GM13976 (cell line): ENCODE measurements at places on chromosomes 3 and 15.

GRCh38 chr3:141738891-141739363 is 829 bp downstream of the RNF7 start:
- peak; percentile 34 for DNase-seq

DNA sequence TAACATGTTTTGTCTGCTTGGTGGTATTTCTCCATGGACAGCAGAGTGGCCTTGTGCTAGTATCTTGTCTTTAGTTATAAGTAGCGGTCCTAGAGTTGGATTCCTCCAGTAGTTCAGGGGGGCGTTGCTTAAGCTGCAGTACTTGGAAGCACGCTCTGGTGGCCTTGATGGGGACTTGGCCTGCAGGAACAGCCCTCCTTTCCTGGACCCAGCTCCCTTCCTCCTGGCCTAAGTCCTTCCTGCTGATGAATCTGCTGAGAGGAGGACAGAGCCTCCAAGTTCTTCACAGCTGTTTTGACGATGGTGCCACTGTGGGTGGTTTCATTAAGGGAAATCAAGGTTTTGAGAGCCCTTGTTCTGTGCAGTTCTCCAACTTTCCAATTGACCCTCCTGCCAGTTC is 38.6 kb upstream of the SEC22A start:
- DNase-seq: no peak

DNA sequence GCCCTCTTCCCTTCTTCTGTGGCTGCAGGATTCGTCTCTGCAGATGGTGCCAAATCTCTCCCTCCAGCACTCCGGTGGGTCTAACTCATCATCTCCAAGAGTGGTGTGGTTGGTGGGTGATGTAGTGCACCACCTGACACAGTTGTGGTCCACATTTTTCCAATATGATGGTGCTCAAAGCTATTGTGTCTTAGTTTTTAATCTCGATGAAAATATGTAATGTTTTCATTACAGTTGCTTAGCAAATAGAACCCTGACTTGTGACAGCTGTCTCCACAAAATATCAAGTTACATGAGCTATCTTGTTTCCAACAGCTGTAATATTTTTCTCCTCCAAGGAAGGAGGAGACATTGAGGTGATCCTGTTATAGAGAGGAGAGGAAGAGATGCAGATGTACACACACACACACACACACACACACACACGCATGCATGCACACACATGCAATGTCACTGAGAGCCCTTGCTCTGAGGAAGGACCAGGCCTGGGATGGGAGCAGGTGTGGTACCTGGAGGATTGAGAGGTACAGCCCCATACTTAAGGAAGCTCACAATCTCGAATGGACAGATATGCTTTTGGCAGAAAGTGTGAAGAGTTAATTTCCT is 15.7 kb upstream of the ESYT3 start:
- no peak for DNase-seq

GRCh38 chr15:86759800-86760523 is 680.3 kb downstream of the AGBL1 start:
- no peak for DNase-seq

DNA sequence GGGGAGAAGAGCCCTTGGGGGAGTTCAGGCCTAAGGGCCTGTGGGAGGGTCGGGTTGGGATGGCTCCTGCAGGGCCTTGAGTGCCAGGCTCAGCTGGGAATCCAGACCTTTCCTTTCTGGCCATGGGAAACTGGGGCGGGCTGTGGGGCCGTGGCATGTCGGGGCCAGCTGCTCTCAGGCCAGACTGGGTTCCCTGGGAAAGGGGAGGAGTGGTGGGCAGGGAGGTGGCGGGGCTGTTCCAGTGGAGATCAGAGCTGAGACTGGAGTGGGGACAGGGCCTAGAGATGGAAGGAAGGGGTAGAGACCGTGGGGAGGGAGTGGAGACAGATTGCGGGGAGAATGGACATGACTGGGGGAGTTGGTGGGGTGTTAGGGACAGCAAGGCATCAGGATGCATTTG is 20.3 kb downstream of the FBLN2 start:
- no peak for DNase-seq

DNA sequence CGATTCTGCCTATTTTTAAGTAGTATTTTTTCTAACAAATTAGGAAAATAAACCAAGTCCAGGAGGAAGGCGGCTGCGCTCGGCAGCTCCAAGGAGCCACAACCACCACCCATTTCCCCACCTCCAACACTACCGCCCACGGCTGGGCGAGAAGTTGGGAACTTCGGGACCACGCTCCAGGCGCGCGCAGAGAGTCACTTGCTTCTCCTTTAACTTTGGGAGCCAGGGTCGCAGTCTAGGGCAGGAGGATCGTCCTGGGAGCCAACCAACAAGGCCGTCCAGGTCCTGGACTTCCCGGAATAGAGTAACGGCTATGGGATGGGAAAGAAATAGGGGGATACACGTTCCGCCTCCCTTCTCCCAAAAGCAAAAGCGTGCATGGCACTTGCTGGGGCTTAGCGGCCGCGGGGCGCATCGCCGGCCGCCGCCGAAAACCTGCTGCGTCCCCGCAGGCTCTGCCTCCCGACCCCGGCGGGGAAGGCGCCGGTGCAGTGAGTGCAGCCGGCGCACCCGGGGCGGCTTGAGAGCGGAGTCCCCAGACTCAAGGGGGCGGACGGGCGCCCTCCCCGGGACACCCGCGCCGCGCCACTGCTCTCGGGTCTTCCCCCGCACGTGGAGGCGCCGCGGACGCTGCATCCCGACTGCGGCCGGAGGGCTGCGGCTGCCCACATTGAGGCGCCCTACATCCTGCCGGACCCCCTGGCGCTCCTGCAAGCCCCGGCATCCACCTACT is 699 bp downstream of the MEGF11 start:
- DNase-seq: peak; percentile 68

- DNase-seq: no peak
These were observed 9.3 kb upstream of the ATP13A4 start for GRCh38 chr3:193564012-193564411.

DNA sequence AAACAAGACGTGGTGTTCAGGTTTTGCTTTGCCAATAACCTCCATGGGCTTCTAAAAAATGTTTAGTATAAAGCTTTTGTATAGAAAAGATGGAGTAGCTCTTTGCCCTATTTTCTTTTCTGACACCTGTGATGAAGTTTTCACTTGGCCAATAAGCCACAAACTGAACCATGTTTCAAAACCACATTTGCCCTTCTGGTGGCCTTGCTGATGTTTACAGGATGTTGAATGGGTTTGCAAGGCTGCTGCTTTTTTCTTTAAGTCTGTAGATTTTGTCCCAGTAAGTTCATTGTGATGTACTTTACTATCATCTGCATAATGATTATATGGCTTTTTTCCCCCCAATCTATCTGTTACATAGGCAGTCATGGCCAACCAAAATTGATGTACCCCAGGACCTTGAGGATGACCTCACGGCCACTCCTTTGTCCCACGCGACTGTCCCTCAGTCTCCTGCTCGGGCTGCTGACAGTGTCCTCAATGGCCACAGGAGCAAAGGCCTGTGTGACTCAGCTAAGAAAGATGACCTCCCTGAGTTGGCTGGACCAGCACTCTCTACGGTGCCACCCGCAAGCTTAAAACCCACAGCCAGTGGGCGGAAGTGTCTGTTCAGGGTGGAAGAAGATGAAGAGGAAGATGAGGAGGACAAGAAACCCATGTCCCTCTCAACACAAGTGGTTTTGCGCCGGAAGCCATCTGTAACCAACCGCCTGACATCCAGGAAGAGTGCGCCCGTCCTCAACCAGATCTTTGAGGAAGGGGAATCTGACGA is 60.8 kb downstream of the SNRK start:
- no peak for DNase-seq

GRCh38 chr3:169387751-169388696 is 275.5 kb downstream of the MECOM start:
- DNase-seq: no peak

DNA sequence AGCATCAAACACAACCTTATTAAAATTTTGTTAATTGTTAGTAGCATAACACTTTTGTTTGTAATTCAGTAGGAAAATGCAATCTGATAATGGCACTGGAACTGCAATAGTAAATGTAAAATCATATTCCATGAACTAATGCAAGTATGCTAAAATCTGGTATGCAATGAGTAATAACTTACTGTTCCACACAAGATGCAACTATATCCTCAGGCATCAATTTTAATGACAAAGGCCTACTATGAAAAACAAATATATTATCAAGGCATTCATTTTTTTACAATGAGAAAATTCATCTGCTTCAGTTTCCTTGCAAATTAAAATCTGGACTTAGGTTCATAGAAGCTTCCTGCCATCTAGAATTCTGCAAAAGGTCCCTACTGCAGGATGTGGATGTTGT is 1.4 kb upstream of the NSMCE3 start:
- no peak for DNase-seq

- DNase-seq: no peak
These were observed 56.8 kb upstream of the NEK10 start for GRCh38 chr3:27425896-27426565.

- no peak for DNase-seq
These were observed 53.5 kb downstream of the PLXNA1 start for GRCh38 chr3:127036209-127037020.

GRCh38 chr15:36709653-36710052 is 130.2 kb downstream of the CDIN1 start:
- no peak for DNase-seq

DNA sequence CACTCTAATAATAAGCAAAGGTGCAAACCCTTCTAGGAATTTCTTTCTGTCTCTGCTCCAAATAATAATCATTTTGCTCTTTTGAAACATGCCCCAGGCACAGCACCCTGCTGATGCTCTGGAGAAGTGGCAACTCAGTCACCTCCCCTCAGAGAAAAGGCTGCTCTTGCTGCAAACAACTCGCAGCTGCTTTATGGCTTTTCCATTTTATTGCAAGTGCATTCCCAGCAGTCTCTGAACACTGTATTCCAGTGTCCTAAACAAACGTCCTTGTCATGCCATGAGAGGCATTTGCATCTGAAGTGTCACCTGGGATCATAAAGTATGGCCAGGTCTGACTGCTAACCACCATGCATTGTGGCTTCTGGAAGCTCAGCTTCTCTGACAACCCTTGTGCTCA is 358.1 kb upstream of the TRIM42 start:
- no peak for DNase-seq

DNA sequence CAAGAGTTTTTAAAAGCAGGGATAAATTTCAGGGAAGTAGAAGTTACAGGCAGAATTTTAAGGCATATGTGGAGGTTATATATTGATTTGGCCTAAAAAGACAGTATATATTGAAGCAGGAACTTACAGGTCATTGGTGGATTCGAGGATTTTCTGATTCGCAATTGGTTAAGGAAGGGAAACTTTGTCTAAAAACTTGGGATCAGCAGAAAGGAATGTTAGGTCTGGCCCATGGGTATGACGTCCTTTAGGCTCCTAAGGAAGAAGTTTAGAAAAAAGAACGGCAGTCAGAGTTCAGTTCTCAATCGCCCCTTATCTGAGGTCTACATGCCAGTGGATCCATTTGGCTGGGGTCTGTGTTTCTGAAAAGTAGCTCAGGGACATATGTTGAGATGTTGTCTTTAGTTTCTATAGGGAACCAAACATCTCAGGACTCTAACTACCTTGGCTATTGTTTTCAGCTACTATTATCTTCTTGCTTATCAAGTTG is 33.2 kb upstream of the ACP3 start:
- DNase-seq: no peak

DNA sequence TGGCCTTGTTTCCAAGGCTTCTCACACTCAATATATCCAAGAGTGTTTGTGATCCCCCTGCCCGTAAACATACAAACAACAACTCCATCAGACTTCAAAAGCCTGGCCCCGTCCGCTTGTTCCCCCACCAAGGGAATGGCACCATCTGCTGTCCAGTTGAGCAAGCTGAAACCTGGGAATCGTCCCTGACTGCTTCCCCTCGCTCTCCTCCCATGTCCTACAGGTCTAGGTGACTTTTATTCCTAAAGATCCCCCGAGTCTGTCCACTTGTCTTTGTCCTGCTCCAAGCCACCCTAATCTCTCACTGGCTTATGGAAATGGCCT is 27.9 kb upstream of the FAM174B start:
- no peak for DNase-seq

DNA sequence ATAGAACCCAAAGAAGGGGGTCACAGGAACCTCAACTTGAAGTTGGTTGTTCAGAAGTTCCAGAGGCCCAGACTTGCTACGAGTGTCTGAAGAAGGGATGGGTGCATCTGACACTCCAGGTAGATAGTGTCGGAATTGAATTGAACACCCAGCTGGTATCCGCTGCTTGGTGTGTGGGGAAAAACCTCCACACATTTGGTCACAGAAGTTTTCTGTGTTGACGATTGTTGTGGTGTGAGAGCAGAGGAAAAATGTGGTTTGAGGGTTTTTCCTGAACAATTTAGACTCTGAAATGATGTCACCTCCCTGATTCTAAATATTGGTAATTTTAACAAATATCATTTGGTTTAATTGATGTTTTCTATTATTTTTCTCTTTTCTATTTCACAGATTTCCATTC is 218.8 kb upstream of the CTNNB1 start:
- DNase-seq: no peak

- DNase-seq: no peak
These were observed 8.2 kb downstream of the SLC6A6 start for GRCh38 chr3:14410503-14411165.

GRCh38 chr15:60568301-60568742 is 89.4 kb upstream of the ICE2 start:
- DNase-seq: peak; percentile 43

GRCh38 chr15:30953183-30953582 is 38.2 kb downstream of the MTMR10 start:
- DNase-seq: no peak

DNA sequence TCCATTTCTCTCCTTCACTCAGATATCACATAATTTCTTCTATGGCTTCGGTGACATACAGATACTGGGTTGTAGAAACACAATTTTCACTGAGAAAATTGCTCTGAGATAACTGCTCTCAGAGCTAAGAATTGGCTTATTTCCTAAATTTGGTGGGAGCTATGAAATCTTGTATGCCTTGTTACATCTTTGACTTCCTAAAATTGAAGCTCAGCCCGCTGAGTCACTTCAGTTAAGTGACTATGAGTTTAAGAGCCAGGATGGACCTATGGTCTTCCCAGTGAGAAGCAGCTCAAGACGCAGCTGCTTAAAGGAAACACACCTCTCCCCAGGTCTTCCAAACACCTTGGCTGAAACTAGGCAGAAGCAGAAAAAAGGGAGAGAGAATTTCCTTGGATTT is 56.4 kb downstream of the EFHB start:
- DNase-seq: no peak

DNA sequence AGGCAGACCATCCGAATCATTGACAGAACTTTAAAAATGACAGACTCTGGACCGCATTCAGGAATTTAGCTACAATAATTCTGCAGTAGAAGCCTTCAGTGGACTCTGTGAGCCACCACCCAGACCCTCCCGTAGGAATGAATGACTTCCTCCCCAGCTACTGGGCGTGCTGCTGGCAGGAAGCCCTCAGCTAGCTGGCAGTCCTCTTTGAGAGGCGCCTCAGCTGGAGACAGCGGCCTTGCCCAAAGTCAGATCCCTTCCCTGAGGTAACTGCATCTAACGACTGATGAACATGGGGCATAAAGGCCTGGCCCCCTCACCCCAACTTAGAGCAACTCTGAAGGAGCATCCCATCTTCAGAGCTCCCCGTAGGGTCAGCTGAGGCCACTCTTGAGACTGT is 25.8 kb downstream of the CRABP1 start:
- DNase-seq: no peak

DNA sequence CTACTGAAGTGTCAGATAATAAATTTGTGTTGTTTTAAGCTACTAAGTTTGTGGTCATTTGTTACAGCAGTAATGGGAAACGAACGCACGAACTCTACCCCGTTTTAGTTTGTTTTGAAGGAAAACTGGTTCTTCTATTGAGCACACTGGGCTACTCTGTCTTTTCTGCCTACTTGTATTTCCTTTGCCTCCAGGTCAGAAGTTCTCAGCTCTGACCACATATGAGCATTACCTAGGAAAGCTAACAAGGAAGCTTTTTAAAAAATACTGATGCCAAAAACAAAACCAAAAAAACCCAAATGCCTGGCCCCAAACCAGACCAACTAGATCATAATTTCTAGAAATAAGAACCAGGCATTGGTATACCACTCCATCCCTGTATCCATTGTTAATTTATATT is 156.6 kb upstream of the TNIK start:
- DNase-seq: no peak
